ENCODE measurements at places on chromosomes 2 and 18. TPM values are rescaled to one million over a fixed set of nuclear protein-coding genes. Genes with fewer than 3 reads are reported as not detected.

DGKD gene
- total RNA-seq: 14.7 TPM

XRCC5 gene
- total RNA-seq: 188 TPM

CCBE1 gene
- 2.8 TPM for total RNA-seq

POTEJ gene
- total RNA-seq: 0.04 TPM

KIF5C gene
- 0.66 TPM for total RNA-seq

KIF1A gene
- total RNA-seq: 7.3 TPM

TACR1 gene
- total RNA-seq: 0.18 TPM

RIT2 gene
- total RNA-seq: not detected

IL1RL1 gene
- total RNA-seq: 0.31 TPM

CFC1 gene
- not detected for total RNA-seq

HSBP1L1 gene
- 3.7 TPM for total RNA-seq

SERPINB13 gene
- not detected for total RNA-seq

PMAIP1 gene
- total RNA-seq: 27.4 TPM

LAMA1 gene
- total RNA-seq: 6.4 TPM

OR6B2 gene
- not detected for total RNA-seq

SRD5A2 gene
- under 0.01 TPM for total RNA-seq

CRYGC gene
- total RNA-seq: not detected

CYP20A1 gene
- 26.1 TPM for total RNA-seq

PKDCC gene
- total RNA-seq: 147 TPM

PTPRN gene
- total RNA-seq: 0.09 TPM

ASXL3 gene
- 8.2 TPM for total RNA-seq

ANKRD36B gene
- 50.6 TPM for total RNA-seq

LRRTM4 gene
- 2.3 TPM for total RNA-seq

DYNAP gene
- total RNA-seq: not detected

THAP4 gene
- total RNA-seq: 43.9 TPM

TSN gene
- 38.0 TPM for total RNA-seq

IL37 gene
- total RNA-seq: not detected

ST6GAL2 gene
- total RNA-seq: 4.4 TPM

MGAT4A gene
- total RNA-seq: 7.5 TPM

HTRA2 gene
- total RNA-seq: 33.0 TPM

PSMA8 gene
- not detected for total RNA-seq

RAD51AP2 gene
- total RNA-seq: under 0.01 TPM

KLHL41 gene
- 2,102 TPM for total RNA-seq

INPP5D gene
- 4.3 TPM for total RNA-seq

SERPINB4 gene
- not detected for total RNA-seq

KCNK3 gene
- total RNA-seq: 1.1 TPM

RAPH1 gene
- total RNA-seq: 32.7 TPM

SCN2A gene
- 0.04 TPM for total RNA-seq

STRN gene
- total RNA-seq: 25.4 TPM

RAB31 gene
- 19.6 TPM for total RNA-seq

AGFG1 gene
- total RNA-seq: 32.7 TPM

LRATD1 gene
- total RNA-seq: 4.8 TPM

EGR4 gene
- not detected for total RNA-seq

PPIG gene
- total RNA-seq: 35.2 TPM

ACTG2 gene
- total RNA-seq: 1.3 TPM

AMER3 gene
- total RNA-seq: 0.09 TPM

NEU2 gene
- total RNA-seq: not detected

CDK5R2 gene
- total RNA-seq: 0.04 TPM

MROH2A gene
- total RNA-seq: not detected

TNFRSF11A gene
- 2.0 TPM for total RNA-seq

Measured in muscle of leg (tissue), 16 donors.